ENCODE measurements at places on chromosomes 1 and 21.

DNA sequence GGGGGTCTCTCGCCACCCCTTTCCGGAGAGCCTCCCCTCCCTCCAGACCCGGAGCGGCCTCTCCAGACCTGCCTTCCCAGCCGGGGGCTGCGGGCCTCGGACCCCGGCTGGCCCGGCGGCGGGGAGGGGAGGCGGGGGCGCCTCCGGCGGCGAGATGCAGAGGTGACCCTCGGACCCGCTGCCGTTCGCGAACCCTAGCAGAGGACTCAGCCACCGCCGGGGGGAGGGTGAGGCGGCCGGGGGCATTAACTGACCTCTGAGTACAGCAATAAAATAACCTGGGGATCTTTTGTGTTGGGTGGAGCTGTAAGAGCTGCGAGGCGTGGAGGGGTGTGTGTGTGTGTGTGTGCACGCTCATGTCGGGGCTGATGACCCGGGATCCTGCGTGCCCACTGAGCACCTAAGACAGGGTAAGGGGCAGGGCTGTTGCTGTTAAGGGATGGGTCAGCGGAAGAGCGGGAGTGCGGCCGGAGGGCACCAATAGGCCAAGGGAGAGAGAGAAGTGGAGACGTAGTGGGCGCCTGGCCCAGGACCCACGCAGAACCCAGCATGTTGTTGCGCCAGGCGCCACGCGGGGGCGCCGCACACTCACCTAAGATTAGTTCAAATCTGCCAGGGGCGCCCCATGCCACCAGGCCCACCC lies 6.3 kb downstream of the HAPLN2 start:
- no peak for DNase-seq

GRCh38 chr1:196516373-196516772 lies 91.9 kb downstream of the KCNT2 start:
- DNase-seq = no peak

- DNase-seq = no peak
Observed at GRCh38 chr1:165010418-165011070, 346.0 kb downstream of the LMX1A start.

DNA sequence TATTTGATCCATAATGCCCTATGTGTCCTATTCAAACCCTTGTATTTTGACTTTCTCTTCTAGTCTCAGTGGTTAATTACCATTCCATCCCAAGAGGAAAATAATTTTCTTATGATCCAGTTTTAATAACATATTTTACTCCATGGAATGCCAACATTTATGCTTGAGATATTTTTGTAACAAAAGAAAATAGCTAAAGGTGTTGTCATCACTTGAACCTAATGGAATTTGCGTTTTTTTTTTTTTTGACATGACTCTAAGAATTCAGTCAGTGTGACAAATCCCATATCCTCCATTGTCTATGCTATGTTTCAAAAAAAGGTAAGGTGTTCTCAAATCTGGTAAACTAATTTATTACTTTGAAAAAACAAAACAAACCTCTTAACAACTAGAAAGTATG lies 324.1 kb upstream of the ADAMTS5 start:
- no peak for DNase-seq

- no peak for DNase-seq
Observed at GRCh38 chr1:32984455-32985171, 20.0 kb upstream of the RNF19B start.

GRCh38 chr1:225466848-225467192 lies 39.0 kb upstream of the LBR start:
- no peak for DNase-seq

GRCh38 chr1:40795811-40796586 lies 12.4 kb downstream of the KCNQ4 start:
- DNase-seq = no peak

DNA sequence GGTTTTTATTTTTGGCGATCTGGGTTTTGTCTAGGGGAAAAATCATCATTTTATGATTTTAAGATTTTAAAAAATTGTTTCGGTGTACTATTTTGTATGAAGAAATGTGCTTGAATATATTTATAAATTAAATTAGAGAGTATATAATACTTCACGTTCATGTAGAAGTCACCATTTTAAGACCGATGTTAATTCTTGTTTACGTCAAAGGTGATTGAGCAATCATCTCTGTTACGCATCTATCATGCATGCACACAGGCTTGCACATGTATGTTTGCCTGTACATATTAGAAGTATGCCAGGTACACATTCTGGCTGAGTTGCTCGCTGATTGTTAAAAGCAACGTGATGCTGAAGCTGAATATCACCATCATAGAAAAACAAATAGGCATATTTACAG lies 54.7 kb downstream of the DYRK1A start:
- no peak for DNase-seq

DNA sequence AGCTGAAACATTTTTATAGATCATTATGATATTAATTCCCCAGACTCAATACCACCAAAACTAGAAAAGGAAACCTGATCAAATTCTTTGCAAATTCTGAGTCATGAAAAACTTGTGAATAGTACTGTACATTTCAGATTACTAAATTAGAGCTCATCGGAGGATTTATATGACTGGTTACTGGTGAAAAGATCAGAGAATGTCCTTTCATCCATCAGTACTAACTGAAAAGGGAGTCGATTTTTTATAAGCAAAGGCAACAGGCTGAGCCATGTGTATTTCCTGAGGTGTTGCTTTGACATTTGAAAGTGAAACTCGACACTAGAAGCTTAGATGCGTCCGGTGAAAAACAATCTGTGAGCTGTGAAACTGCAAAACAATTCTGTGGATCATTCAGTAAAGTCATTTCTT lies 155.7 kb downstream of the TNFSF18 start:
- no peak for DNase-seq

DNA sequence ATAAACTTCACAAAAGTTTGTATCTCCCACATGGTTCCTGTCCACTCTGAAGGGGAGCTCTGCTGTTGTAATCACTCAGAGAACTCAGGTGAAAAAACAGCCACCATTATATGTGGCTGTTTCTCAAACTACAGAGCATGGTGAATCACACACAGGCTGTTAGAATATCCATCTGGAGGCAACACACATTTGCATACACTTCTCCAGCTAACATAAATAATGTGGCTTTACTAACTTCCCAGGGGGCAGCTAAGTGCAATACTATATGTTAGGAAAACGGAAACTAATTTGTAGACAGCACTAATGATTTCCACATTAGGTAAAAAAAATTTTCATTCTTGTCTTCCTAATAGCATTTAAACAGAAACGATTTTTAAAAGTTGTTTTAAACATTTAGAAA lies 49.3 kb downstream of the PTGFR start:
- DNase-seq = no peak

- DNase-seq = no peak
Observed at GRCh38 chr1:241172486-241172885, 184.5 kb downstream of the RGS7 start.

- no peak for DNase-seq
Observed at GRCh38 chr1:41712695-41713094, 206.0 kb downstream of the HIVEP3 start.

GRCh38 chr1:202416641-202417040 lies 68.1 kb downstream of the PPP1R12B start:
- no peak for DNase-seq

DNA sequence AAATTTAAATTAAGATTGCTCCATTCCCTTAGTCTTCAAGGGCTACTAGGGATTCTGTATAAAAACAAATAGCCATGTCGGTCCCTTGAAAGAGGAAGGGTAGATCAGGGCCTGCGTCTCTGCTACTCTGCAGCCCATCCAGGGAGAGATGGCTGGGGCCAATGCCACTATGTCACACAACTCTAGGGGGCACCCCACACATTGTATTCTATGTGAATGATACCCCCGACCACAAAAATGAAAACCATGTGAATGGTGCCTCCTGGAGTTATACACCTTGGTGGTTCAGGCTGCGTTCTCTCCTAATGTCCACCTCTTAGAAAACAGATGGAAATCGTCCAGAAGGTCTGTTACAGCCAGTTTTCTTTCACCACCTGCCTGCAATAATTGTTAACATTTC lies 18.0 kb downstream of the PIK3C2B start:
- no peak for DNase-seq

DNA sequence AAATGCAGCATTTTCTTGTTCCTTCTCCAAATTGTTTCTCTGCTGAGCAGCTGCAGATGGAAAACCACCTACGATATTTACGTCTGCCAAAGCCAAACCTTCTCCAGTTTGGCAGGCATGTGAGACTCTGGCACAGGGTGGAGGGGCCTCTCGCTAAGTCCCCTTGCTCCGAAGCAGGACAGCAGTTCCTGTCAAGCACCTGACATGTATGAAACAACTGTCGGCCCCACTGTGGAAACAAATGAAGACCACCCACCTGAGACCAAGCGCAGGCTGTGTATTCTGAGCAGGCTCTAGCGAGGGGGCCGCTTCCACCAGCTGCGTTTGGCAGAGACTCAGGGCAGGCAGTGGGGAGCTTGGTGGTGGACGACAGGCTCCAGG lies 74.7 kb downstream of the RIPK4 start:
- DNase-seq = no peak

GRCh38 chr1:155011437-155012025 lies 8.9 kb downstream of the ZBTB7B start:
- DNase-seq = no peak

GRCh38 chr1:192739476-192740184 lies 69.2 kb upstream of the RGS2 start:
- no peak for DNase-seq

GRCh38 chr1:172089768-172090510 lies 248.6 kb downstream of the DNM3 start:
- peak; percentile 33 for DNase-seq

- no peak for DNase-seq
Observed at GRCh38 chr1:29833581-29833980, 597.3 kb downstream of the PTPRU start.

GRCh38 chr1:180310095-180310494 lies 80.0 kb downstream of the LHX4 start:
- DNase-seq = no peak

DNA sequence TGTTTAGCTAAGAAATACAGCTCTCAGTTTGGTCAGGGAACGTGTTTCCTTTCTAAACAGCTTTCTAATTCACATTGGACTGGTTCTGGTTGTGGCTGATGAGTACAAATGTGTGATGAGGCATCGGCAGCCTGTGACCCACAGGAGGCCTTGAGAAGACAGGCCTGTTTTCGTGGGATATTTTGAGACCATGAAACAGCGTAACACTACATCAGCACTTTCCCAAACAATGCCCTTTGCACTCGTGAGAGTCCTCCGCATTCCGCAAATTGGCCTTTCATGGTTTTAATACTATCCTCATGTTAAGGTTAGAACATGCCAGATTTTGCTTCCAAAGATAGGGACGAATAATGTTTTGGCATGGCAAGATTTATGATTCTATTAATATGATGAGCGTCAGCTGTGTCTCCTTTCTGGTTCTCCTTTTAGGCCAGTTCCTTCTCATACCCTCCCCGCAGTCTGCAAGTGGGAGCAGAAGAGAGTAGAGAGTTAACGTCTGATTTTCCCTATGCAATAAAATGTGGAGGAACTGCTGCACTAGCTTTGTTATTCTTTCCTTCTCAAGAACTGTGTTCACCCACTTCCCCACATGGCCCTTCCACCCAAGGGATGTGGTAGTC lies 84.3 kb upstream of the L1TD1 start:
- DNase-seq = no peak

GRCh38 chr1:1907098-1907736 lies 7.8 kb upstream of the CALML6 start:
- no peak for DNase-seq

GRCh38 chr1:197156692-197157091 lies 10.2 kb upstream of the ASPM start:
- DNase-seq = no peak

- no peak for DNase-seq
Observed at GRCh38 chr1:64231654-64232053, 28.2 kb downstream of the UBE2U start.

- no peak for DNase-seq
Observed at GRCh38 chr1:119582801-119583200, 65.3 kb downstream of the ZNF697 start.

DNA sequence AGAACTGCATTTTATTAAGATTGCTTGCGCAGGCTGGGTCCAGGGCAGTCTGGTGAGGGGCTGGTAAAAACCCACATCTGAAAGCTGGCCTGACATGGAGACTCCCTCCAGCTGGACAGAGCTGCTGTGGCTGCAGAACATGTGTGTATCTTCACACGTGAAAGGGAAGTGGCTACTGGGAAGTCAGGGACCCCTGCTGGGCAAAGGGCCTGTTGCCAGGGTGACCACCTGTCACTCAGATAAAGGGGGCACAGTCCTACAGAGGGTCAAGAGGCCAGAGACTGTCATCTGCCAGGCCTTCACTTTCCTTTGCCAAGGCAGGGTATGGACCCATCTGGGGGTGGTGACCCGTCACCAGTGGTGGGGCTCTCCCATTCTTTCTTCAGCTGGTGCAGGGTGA lies 17.5 kb downstream of the NKAIN1 start:
- DNase-seq = no peak

GRCh38 chr1:71357708-71358107 lies 276.9 kb upstream of the ZRANB2 start:
- DNase-seq = no peak

DNA sequence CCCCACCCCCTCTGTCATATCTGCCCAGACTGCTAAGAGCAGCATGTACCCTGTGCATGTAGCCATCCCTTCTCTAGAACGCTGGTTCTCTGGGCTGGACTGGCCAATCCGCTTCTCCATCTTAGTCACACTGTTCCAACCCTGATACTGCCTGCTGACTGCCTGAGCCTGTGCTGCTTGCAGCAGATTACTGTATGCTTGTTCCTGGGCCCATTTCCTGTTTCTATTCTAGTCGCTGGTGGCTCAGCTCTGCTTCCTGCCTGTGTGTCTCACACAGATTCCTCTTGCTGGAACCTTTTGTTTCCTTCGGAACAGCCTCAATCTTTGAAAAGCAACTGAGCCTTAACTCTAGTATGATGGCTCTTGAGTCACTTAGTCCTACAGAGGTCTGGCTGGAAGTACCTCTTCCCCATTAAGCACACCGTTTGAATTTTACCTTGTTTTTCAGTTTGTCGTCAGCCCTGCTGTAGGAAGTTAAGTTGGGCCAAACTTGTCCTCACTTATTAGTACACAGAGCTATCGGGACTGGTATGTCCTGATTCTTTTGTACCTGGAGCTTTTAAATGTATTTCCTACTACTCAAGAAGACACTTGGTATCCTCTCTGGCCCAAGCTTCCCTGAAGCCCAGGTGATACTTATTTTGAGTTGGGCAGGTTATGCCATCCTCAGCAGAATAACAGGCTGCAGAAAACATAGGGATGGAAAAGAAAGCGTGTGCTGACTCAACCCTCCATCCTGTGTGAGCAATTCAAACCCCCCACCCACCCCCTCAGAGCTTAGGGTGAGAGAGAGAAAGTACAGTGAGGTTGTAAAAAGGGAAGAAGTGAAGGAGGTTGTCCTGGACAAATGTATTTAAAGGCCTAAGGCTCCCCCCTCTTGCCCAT lies 43.4 kb upstream of the PIGV start:
- DNase-seq = peak; percentile 79

GRCh38 chr1:1434131-1434823 lies 1.2 kb upstream of the VWA1 start:
- DNase-seq = no peak

GRCh38 chr1:67213164-67213563 lies 46.9 kb downstream of the IL23R start:
- no peak for DNase-seq

DNA sequence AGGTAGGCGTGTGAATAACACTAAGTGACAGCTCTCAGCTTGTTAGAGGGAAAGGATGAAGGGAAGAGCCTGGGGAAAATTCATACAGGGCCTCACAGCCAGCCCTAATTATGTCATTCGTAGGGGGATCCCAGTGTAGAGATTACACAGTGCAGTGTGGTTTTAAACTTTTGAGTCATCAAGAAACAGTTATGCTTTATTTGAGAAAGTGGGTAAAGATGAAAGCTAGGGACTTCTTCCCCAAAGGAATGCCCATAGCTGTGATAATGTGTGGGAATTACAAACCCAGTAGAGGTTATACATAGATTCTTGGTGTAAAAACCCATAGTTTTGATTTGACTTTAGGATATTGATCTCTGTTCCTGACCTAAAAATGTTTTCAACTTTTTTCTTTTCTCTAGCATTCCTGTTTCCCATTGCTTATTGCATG lies 1.9 kb downstream of the TTF2 start:
- no peak for DNase-seq
